AG04449 (cell line): ENCODE measurements at places on chromosomes 2 and 18.

GRCh38 chr2:126808929-126809328 is 89.8 kb upstream of the TEX51 start:
- no peak for DNase-seq

- no peak for DNase-seq
Observed at GRCh38 chr2:237221443-237221842, 135.8 kb downstream of the COPS8 start.

GRCh38 chr18:13611601-13612195 is 114.7 kb downstream of the FAM210A start:
- DNase-seq = no peak

DNA sequence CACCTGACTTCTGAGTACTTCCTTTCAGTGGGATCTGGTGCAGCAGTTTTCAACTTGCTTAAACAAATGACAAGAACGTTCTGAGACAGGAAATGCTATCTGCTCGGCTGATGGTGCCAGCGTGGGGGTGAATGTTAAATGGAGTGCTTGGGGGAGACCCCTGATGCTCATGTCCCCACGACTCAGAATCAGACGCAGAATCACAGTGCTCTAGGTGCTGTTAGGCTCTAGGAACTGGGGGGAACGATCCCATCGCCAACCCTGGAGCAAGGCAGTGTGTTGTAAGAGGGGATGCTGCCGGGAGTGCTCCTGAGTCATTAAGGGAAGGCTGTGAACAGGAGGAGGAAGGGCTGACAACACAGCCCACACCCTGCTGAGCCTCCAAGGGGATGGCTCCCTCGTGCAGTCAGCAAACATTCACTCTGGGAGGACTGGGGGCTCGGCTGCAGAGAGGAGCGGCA is 34.1 kb upstream of the KCNF1 start:
- DNase-seq = no peak

GRCh38 chr2:141062031-141062430 is 1068.8 kb downstream of the LRP1B start:
- DNase-seq = no peak

DNA sequence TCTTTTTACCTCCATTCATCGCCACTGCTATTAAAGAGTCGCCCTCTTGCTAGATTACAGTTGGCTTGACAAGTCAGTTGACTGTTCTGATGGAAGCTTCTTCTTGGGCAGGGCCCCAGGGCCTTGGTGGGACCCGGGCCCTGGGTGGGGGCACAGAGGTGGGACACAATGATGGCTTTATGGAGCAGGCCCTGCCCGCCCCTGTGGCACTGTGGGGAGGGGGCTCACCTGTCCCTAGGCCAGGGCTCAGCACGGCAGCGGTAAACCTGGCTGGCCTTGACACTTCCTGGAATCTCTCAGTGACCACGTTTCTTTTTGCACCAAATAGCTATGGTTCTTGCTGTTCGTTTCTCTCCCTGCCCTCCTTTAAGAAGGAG is 4.9 kb upstream of the HS6ST1 start:
- no peak for DNase-seq

- no peak for DNase-seq
Observed at GRCh38 chr2:113039158-113039557, 13.5 kb downstream of the IL36B start.

GRCh38 chr18:68660354-68661183 is 54.3 kb downstream of the TMX3 start:
- DNase-seq = no peak

DNA sequence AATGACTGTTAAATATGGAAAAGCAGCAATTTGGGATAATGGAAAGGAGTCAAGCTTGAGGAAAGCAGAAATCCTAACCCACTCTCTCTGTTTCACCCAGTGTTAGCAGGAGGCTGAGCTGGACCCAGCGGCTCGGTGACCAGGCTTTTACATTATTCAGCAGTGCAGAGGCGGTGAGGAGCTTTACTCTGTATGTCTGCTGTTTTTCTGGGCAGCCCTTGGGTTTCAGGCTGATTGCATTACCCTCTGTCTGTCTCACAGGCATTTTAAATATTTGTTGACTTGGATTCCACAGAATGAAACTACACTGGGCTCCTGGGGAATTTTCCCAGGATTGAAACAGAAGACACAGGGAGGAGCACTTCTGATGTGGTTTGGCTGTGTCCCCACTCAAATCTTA is 368.0 kb downstream of the GALR1 start:
- no peak for DNase-seq

DNA sequence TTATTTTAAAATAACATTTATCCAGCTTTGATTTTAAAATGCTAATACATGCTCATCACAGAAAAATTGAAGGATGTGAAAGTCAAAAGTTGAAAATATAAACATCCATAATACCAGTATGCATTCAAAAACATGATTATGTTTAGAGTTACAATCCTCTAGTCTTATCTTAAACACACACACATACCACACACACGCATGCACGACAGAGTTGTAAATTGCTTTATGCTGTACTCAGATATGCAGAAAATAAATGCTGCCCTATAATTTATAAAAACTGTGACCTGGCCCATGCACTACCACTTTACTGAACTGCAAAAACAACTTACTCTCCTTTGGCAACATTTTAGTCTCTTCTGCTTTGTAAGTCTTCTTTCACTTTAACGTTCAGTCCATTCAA is 793.0 kb upstream of the FANCL start:
- no peak for DNase-seq

DNA sequence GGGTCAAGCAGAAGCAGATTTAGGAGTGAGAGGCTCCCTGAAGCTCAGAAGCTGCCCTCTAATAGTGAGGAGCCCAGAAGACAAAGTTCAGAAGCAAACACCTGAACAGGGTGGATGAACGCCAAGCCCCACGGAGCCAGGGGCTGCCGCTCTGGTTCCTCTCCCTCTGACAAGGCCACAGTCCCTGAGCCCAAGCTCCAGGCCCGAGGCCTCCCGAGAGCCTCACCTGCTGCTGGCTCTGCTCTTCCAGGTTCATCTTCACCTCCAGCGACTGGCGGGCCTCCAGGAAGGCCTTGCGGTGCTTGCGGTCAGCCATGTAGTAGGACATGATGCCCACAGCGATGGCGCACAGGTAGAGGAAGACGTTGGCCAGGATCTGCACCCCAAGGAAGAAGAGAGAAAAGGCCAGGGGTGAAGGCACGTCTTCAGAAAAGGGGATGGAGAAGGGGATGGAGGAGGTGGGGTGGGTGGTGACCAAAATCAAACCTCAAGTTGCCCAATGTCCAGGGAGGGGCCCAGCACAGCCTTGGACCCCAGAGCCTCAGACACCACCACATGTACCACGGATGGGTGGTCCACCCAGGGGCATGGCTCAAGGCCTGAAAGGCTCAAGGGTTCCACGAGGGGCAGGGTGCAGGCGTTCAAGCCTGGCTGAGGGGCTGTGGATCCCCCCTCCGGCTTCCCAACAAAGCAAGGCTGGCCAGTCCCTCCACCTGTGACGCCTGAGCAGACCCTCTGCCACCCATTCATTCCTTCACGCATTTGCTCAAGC is 47.5 kb downstream of the ADCY3 start:
- no peak for DNase-seq

DNA sequence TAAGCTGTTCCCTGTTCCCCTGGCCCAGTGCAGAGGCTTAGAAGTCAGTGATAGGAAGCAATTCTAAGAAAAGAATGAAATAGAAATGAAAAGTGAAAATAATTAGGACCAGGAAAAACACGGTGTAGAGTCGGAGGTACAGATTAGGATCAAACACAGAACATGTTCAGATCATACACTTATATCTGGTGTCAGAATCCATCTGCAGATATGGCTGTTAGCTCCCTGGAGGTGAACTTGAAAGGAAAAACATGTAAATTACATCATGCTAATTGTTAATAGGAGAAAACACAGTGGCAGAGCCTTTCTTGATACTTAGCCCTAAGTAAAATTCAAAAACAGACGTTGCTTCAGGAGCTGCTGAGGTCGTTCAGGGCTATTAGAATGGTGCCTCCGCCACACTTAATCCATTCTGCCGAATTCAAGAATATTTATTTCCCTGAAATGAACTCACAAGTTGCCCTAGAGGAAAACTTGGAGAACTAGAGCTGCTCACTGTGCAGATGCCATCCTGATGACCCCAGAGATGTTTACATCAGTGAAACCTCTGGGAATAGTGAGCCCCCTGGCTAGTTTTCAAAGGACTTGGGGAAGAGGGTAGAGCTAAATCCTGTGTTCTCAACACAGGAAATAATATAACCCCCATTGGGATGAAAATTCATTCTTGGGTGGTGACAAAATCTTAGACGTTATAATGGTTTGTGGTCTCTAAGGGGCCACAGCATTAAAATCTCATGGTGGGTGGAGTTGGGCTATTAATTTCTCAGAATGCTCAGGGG is 27.5 kb downstream of the LPIN1 start:
- no peak for DNase-seq

- DNase-seq = no peak
Observed at GRCh38 chr2:76870011-76870410, 652.2 kb downstream of the LRRTM4 start.

- DNase-seq = no peak
Observed at GRCh38 chr2:42568401-42569115, at the start of gene MTA3. Gene MTA3 (plus strand): TSS chr2:42568632. CDS start chr2:42568746, 114 bp downstream.

DNA sequence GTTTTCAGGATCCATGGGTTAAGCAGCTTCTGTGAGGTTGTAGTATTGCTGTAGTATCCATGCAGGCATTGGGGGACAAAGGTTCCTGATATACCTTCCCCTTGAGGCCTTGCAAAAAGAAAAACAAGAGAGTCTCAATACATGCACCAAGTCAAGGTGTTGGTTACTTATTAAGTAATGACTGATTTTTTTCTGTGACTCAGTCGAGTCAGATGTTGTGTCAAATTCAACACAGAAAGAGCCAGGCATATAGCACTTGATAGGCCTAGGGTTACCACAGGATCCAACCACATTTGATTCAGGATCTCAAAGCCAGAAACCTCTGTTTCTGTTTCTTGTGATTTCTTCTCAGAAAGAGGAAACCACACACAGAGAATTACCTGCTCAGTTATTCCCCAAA is 24.9 kb upstream of the CD8A start:
- DNase-seq = no peak

DNA sequence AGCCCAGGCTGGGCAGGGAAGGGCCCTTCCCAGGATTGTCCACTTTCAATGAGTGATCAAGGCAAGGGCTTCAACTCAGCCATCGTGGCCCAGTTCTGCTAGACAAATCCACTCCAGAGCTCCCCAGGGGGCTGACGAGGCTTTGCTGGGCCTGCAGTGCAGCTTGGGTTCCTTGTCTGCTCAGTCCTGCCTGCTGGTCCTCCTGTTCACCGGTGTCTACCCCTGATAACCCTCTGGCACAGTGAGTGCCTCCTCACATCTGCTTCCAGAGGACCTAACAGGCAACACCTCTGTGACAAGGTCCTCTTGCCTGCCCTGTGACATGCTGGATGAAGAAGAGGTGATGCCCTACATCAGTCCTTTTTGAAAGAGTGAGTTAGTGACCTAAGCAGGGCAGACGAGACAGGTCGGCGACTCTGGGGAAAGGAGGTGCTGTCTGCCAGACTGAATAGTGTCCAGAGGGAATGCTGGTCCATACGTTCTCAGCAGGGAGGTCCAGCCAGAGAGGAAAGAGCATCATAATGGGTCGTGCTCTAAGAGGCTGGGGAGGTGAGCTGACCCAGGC is 20.9 kb upstream of the KCNF1 start:
- DNase-seq = no peak

GRCh38 chr18:63980896-63981460 is 11.1 kb downstream of the SERPINB8 start:
- DNase-seq = no peak

DNA sequence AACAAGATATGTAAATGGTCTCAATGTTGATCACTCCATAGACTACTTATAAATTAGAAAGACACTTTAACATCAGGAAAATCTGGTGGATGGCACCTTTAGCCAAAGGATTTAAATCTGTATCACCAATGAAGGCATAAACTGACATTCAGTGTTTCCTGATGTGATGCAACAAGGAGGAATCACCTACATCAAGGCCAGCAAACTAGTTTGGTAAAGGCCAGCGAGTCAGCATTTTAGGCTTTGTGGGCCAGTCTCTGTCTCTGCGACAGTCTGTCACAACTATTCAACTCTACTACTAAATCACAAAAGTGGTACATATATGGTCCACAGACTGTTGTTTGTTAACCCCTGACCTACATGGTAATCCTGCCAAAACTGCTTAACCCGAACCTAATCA is 33.3 kb downstream of the C2orf76 start:
- DNase-seq = no peak

- no peak for DNase-seq
Observed at GRCh38 chr2:168336786-168337388, 89.5 kb upstream of the STK39 start.

GRCh38 chr2:213248637-213249036 is 35.6 kb upstream of the SPAG16 start:
- DNase-seq = no peak

DNA sequence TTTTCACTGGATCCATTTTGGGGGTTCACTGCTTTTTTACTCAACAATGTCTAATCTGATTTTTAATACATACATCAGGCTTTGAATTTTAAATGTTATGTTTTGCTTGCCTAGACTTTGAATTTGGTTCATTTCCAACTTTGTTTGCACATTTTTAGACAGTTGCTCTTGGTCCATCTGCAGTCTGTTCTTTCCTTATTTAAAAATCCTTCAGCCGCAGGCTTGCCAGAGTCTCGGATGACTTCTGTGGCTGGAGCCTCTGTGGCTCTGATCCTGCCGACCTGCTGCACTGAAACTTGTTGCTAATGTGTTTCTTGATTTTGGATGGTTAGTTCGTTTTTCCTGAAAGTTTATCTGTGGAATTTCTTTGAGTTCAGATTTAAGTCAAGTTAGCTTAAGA is 172.0 kb upstream of the ALKAL2 start:
- no peak for DNase-seq
